ENCODE measurements at places on chromosomes 16 and 17. TPM values are rescaled to one million over a fixed set of nuclear protein-coding genes. Genes with fewer than 3 reads are reported as not detected.

DNA sequence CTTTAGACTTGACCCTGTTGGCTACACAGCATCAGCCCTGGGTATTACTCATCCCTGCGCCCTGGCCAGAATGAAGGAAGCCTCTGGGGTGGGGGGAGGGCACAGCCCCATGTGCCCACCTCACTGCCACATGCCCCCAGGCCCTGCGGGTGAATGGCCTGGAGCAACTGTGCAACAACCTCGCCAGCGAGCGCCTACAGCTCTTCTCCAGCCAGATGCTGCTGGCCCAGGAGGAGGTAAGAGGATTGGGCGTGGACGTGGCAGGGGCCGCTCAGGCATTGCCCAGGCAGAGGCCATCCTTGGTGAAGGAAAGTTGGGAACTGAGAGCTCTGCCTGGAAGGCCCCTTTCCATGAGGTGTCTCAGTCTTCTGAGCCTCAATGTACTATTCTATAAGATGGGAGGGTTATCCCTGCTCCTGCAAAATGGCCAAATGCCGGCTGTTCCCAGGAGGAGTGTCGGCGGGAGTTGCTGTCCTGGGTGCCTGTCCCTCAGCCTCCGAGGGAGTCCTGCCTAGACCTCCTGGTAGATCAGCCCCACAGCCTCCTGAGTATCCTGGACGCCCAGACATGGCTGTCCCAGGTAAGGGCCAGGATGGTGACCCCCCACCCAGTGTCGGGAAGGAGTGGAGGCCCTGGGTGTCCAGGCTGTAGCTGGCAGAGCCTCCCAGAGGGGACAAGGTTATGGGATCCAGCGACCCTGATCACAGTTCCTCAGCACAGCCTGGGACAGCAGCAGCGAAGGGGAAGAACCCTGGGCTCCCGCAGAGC, 8.9 kb downstream of the MYO15B start:
- no peak for DNase-seq

DNA sequence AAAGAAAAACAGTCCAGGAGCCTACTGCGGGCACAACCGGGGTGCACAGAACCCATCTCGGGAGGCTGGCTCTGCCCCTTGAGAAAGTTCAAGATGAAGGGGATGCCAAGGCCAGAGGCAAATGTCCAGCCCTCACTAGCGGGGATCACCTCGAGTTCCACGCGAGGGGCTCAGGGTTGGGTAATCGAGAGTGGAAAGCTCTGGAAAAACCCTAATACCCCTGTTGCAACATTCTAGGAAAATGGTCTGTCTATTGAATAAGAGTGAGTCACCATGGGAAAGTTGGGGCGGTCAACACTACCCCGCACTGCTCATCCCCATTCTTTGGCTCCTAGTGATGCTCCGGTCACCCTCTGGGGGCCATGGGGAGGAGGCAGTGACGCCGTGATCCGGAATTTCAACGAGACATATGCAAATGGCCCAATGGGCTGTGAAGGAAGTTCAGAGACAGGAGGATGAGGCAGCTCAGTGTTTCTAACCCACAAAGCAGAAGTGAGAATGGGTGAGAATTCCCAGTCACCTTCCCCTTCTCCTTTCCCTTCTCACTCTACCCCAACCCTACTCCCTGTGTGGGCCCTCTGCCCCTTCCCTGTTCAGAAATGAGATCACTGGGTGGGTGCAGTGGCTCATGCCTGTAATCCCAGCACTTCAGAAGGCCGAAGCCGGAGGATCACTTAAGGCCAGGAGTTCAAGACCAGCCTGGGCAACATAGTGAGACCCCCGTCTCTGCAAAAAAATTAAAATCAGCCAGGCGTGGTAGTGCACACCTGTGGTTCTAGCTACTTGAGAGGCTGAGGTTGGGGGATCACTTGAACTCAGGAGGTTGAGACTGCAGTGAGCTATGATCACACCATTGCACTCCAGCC, 22.4 kb downstream of the SOCS3 start:
- DNase-seq: peak; percentile 87

DNA sequence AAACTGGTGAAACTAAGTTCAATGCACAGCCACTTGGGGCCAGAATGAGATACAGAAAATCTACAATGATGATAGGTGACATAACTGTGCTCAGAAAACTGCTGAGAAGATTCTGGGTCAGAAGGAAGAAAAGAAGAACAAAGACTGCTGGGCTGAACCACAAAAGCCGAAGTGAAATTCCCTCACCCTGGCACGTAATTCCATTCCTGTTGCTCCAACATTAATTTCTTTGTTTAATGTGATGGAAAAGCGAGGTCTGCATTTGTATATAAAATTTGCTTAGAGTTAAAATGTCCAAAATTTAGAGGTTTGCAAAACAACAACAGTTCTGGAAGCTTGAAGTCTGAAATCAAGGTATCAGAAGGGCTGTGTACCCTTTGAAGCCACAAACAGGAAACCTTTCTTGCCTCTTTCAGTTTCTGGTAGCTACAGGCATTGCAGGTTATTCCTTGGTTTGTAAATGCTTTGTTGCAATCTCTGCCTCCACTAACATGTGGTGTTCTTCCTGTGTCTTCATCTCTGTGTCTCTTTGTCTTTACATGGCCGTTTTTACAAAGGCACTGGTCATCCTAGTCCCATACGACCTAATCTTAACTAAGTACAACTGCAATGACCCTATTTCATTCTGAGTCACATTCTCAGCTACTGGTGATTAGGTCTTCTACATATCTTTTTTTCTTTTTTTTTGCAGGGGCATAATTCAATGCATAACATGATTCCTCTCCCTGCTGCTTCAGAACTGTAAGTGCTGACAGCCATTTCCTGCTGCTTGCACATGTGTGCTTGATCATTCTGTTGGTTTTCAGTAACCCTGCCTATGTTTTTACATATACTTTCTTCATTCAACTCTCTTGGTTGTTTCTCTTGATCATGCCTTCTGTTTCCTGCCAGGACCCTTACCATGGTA, 603.0 kb upstream of the CDH8 start:
- no peak for DNase-seq

- no peak for DNase-seq
Observed at GRCh38 chr16:24111724-24112302, 144.3 kb upstream of the CACNG3 start.

DNA sequence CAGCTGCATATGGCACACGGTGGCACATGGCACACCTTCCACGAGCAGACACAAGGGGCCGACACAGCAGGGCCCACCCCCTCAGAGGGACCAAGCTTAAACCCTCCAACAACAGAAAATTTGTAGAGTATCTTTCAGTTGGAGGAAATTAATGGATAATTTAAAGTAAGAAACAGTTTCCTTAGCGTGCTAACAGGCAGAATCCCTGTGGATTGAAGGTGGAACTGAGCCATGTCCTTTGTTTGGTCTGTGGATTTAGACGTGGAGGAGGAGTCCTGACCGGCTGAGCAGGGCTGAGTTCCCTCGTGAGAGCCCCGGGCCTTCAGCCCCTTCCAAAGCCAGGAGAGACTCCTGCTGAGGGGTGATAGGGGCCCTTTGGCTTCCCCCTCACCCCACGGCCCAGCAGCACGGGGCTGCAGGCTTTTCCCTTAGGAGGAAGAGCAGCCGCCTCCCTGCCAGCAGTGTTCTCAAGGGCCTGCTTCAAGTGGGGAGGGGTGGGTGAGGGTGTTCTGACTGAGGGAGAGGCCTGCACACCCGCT, 1.4 kb upstream of the CYB561 start:
- no peak for DNase-seq

- no peak for DNase-seq
Observed at GRCh38 chr16:50626868-50627267, 54.2 kb downstream of the SNX20 start.

DNA sequence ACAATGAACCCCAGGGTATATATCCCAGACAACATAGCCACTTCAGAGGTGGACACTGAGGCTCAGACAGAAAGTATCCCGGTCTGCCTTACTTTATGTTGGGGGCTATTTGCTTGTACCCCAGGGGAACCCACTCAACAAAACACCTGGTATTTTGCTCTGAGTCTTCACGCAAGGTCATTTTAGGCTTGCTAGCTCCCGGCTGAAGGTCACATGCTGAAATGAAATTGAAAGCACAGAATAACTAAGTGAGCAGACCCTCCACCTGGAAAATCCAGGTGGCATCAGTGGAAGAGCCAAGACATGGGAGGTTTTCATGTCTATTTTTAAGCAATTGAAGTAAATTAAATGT, 4.1 kb upstream of the KDM8 start:
- DNase-seq: peak; percentile 19

GRCh38 chr17:81516439-81516838, 3.8 kb upstream of the ACTG1 start:
- no peak for DNase-seq

GRCh38 chr16:69411064-69411985, 13.1 kb upstream of the CYB5B start:
- no peak for DNase-seq

- no peak for DNase-seq
Observed at GRCh38 chr16:15682105-15682570, 32.1 kb downstream of the NDE1 start.

- no peak for DNase-seq
Observed at GRCh38 chr17:15441315-15441714, 26.1 kb downstream of the CDRT4 start.

GRCh38 chr17:31266042-31266441, 31.0 kb downstream of the OMG start:
- peak; percentile 1 for DNase-seq

- no peak for DNase-seq
Observed at GRCh38 chr17:44842748-44843147, 4.9 kb upstream of the HIGD1B start.

- DNase-seq: no peak
Observed at GRCh38 chr16:86060381-86061317, 161.7 kb downstream of the IRF8 start.

ENPP7 gene
- polyA plus RNA-seq: not detected

CASKIN2 gene
- polyA plus RNA-seq: 0.29 TPM
